ENCODE measurements at places on chromosomes 1 and 21.

GRCh38 chr1:186996816-186997215, 168.1 kb downstream of the PLA2G4A start:
- no peak for DNase-seq

DNA sequence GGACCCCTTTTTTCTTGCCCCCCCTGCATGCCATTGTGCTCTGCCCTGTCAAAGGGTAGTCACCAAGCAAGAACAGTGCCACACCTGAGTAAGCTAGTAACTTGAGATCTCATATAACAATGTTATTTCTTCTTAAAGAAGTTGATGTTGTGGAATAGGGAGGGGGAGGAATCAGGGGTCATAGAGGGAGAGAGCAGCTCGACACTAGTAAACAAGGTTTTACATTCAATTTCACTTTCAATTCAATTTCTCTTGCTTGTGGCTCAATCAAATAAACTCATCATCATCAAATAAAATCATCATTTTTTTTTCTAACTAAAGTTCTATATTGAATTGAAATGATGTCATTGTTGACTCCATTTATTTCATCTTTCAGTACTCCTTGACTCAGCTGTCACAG, 106.4 kb downstream of the CRB1 start:
- DNase-seq, result no peak

DNA sequence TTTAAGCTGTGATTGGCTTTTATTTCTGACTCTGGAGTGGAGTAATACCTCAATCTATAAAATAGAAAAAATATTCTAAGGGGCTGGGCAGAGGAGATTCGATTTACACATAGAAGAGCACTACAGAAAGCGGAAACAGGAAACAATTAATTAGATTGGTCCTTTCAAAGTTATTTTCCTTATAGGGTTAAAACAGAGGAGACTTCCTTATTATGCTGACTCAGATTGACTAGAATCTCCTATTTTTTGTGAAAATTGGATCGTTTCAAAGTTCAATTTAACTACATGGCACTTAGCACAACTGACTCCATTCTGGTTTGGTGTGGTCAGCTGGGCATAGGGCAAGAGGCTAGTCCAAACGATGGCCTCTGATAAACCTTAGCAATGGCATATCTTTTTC, 48.3 kb upstream of the NCAM2 start:
- no peak for DNase-seq

DNA sequence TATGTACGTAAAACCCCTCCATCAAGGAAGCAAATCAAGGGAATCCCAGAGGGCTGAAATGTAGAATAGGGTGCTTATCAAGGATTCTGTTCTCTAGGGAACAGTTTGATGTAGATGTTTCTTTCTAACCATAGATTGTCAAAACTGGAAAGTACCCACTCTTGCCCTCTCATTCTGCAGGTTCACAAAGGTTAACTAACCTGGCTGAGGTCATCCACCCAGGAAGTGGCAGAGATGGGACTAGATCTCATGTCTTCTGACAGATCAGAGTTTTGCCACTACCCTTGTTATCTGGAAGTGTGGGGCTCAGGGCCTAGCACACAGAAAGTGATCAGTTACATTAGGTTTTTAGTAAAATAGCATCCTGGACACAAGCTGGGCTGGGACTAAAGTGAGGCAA, 47.4 kb downstream of the GFI1 start:
- DNase-seq, result no peak

DNA sequence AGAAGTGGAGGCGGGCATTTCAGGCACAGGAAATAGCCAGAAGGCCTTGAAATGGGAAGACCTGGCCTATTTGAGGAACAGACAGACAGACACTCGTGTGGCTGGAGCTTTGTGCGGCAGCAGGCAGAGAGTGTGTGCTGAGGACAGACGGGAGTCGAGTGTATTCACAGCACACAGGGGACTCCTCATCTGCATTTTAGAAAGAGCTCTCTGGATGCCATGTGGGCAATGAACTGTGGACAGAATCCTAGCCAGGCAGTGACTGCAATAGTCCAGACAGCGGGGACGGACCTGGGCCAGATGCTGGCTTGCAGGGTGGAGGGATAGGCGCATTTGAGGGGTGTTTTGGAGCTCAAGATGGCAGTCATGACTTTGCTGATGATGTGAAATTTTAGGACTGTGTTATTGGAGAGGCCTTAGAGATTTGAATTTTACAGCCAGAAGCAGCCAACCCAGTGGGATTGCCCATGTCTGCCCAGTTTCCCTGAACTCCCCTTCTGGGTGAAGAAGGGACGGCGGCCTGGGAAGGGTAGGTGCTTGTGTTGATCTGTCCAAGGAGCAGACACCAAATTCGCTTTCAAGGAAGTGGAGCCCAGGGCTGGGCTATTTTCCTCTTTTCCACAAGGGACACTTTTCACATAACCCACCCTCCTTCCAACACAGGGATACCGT, 43.7 kb downstream of the CHAF1B start:
- no peak for DNase-seq

Data from activated CD4-positive, alpha-beta T cell treated with anti-CD3 and anti-CD28 coated beads, Interleukin-2, amount 50 U/mL, for 1 hour (primary cell).